ENCODE measurements at places on chromosomes 4 and X. TPM values are rescaled to one million over a fixed set of nuclear protein-coding genes. Genes with fewer than 3 reads are reported as not detected.

The PPARGC1A gene
- total RNA-seq = 3.8 TPM

The IQCM gene
- not detected for total RNA-seq

The SLITRK2 gene
- total RNA-seq = 0.88 TPM

The MAGEA10 gene
- not detected for total RNA-seq
